HCEC 1CT (cell line): ENCODE measurements at places on chromosomes 7 and 10.
A peak's percentile ranks its signal among the peaks of the same experiment; 100 is the strongest.

GRCh38 chr7:103065667-103066066 lies 8.9 kb downstream of the FBXL13 start:
- peak; percentile 41 for DNase-seq

GRCh38 chr7:19009241-19009935 lies 108.0 kb downstream of the TWIST1 start:
- peak; percentile 71 for DNase-seq

DNA sequence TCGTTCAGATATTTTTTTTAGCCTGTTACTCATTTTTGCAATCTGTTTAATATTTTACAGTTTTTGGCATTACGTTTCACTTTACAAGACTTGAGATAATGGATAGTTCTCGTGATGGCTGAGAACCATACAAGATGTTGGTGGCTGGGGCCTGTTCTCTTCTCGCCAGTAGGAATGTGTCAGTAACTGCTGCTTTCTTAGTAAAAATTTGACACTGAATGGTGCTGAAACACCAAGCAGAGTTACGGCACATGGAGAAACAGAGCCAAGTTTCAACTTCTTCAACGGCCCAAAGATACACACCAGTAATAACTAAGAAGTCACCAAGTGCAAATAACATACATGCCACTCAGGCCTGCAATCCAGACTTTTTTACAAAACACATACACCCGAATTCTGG lies 130.4 kb downstream of the NRP1 start:
- DNase-seq, result no peak

DNA sequence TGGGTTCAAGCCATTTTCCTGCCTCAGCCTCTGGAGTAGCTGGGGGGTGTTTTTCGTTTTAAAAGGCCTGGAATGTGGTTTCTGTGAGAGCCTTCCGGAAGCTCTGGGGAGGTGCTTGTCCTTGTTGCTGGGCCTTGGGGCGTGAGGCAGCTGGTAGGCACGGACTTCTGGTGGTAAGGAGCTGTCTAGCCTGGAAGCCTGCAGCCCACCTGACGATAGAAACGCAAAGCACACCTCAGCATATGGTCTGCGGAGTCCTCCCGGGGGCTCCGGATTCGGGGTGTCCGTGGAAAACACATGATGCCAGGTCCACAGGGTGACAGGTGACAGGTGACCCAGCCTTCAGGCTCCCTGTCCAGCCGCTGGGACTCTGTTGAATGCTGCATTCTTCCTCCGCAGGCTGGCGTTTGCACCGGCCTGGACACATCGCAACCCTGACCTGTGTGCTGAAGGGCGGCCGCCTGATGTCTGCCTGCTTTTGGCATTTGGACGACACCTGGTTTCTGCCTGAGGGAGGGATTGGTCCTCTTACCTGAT lies 37.3 kb downstream of the INPP5A start:
- no peak for DNase-seq

DNA sequence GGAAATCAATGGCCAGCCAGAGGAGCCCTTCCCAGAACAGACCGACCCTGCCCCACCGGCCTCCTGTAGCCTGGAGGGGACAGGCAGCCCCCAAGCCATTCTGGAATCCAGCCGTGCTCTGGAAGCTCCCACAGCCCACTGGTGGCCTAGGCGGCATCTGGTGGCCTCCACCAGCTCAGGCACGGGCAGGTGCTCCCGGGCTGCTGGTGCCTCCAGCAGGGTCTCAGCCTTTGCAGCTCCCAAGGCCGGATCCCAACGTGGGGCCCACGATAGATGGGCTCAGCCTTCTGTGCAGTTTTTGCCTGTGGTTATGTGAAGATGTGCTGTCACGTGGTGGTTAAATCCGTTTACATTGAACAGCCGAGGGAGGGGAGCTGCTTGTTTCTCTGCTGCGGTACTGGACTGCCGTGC lies 44.4 kb downstream of the JAKMIP3 start:
- DNase-seq, result no peak

DNA sequence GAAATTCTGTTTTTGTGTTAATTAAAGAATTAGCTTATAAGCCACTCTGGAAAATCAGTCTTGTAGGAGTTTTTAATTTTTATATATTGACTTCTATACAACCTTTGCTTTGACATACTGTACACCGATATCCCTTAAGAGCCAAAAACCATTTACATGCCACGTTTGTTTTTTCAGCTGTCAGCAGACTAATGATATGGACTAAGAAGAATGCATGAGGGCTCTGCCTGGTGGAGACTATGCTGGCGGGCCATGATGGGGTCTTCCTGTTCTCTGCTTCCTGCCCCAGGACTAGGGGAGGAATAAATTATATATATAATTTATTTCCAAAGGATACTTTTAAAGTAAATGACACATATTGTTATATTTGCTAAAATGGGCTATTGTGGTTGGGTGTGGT lies 96.3 kb downstream of the CDK14 start:
- peak; percentile 49 for DNase-seq

DNA sequence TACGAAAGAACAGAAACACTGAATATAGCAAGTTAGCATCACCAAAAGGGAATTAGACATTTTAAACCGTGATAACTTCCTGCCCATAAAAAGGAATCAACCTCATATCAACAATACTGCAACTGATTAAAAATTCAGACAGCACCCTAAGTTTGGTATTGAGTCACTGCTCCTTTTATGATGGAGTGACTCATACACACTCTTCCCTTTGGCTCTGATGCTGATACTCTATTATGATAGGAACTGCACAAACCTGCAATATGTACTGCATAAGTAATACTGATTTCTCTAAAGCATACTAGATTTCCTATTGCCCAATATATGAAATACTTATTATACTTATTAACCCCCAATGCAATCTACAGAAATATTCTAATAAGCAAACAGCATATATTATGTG lies 118.7 kb downstream of the PARD3 start:
- DNase-seq, result peak; percentile 78

- DNase-seq, result no peak
Measured at GRCh38 chr7:105707967-105708762, 126.9 kb upstream of the EFCAB10 start.

DNA sequence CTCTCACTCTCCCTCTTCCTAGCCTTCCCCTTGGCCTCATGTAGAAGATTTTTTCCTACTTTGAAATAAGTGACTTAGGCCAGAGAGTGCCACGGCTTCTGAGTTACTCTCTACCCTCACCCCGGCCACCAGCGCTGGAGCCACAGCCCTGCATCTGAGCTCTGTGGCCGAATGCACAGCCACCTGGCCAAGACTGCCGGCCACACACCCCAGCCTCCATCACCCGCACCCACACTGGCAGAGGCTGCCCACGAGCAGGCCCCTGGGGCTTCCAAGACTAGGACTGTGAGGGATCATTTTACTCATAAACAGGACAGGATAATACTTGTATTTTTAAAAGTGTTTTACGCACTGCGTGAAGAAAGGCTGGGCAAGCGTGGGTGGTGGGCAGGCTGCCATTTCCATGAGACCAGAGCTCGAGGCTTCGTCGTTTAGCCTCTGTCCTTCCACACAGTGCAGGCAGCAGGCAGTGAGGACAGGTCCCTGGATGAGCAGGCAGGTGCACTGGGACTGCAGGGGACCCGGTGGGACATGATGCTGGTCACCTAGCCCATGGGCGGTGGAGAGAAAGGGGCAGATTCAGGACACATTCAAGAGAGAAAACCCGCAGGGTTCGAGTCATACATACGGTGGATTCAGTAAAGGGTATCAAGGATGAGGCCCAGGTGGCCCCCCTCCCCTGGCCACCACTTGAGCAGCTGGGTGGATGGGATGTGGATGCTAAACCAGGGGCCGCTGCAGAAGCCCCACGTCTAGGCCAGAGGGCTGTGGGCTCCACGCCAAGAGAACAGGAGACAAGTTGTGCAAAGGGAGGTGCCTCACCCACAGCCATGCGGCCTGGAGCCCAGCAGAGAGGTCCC lies 35.5 kb upstream of the RNF32 start:
- no peak for DNase-seq

- DNase-seq, result no peak
Measured at GRCh38 chr7:121032645-121033460, 44.3 kb downstream of the CPED1 start.

DNA sequence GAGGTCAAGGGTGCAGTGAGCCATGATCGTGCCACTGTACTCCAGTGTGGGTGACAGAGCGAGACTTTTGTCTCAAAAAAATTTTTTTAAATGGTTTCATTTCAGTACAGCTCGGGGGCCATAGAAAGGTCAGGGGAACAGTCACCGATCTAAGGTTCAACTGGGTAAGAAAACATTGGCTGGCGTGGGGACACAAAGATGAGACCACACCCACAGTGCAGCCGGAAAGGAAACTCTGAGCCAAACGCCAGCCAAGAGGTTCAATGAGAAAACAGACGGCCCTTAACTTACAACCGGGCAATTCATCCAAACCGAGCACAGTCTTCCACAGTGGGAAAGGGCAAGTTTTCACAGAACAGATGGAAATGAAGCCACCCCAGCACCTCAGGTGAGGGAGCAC lies 65.1 kb downstream of the SLC37A3 start:
- DNase-seq, result no peak

GRCh38 chr7:42161719-42162118 lies 75.3 kb downstream of the GLI3 start:
- DNase-seq, result peak; percentile 73

- no peak for DNase-seq
Measured at GRCh38 chr7:24152356-24152755, 131.6 kb upstream of the NPY start.

- no peak for DNase-seq
Measured at GRCh38 chr7:104327938-104328295, 486 bp upstream of the LHFPL3 start.

GRCh38 chr10:29734962-29735627 lies 100.3 kb upstream of the SVIL start:
- no peak for DNase-seq

- DNase-seq, result no peak
Measured at GRCh38 chr10:48506147-48506917, 98.5 kb downstream of the ARHGAP22 start.

- no peak for DNase-seq
Measured at GRCh38 chr10:69890065-69890847, 88.5 kb downstream of the COL13A1 start.

GRCh38 chr10:99234041-99234790 lies 1.4 kb downstream of the HPSE2 start:
- peak; percentile 15 for DNase-seq

- DNase-seq, result no peak
Measured at GRCh38 chr10:79053481-79054202, 15.1 kb upstream of the ZMIZ1 start.
